ENCODE measurements at places on chromosomes 5 and 9.

DNA sequence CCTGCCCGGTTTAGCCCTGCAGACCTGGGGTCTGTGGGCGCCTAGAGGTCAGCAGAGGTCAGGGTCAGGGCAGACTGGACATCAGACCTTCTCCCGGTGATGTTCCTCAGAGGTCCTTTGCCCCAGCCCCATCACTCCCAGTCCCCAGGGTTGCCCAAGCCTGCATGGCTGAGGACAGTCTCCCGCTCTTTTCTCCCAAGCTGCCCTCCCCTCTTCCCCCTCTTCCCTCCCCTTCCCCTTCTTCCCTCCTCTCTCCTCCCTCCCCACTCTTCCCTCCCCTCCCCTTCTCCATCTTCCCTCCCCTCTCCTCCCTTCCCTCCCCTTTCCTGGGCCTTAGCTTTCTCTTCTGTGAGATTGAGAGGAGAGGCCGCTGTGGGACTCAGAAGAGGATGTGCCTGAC, 10.4 kb downstream of the LHX3 start:
- H3K4me3 ChIP-seq: no peak overlapping the region
- peaks cover 70% of the 10 kb centered on the region for H3K27me3 ChIP-seq

- no peaks in the 10 kb centered on the region for H3K27me3 ChIP-seq
- H3K36me3 ChIP-seq: no peaks in the 10 kb centered on the region
- no peak for DNase-seq
- no peak overlapping the region for H3K27ac ChIP-seq
- no peak overlapping the region for H3K4me3 ChIP-seq
Measured at GRCh38 chr5:123283031-123283430, 140.2 kb downstream of the CEP120 start.

GRCh38 chr5:1767524-1768282, 31.9 kb downstream of the MRPL36 start:
- H3K36me3 ChIP-seq: no peaks in the 10 kb centered on the region
- H3K27ac ChIP-seq: no peak overlapping the region
- H3K27me3 ChIP-seq: no peaks in the 10 kb centered on the region
- no peaks in the 10 kb centered on the region for H3K4me1 ChIP-seq
- H3K4me3 ChIP-seq: no peak overlapping the region
- no peak for DNase-seq

- H3K27ac ChIP-seq: no peak overlapping the region
- no peaks in the 10 kb centered on the region for H3K4me1 ChIP-seq
- H3K27me3 ChIP-seq: no peaks in the 10 kb centered on the region
- no peaks in the 10 kb centered on the region for H3K36me3 ChIP-seq
- DNase-seq: no peak
- no peak overlapping the region for H3K4me3 ChIP-seq
Measured at GRCh38 chr5:6823996-6824395, 110.8 kb downstream of the TENT4A start.

DNA sequence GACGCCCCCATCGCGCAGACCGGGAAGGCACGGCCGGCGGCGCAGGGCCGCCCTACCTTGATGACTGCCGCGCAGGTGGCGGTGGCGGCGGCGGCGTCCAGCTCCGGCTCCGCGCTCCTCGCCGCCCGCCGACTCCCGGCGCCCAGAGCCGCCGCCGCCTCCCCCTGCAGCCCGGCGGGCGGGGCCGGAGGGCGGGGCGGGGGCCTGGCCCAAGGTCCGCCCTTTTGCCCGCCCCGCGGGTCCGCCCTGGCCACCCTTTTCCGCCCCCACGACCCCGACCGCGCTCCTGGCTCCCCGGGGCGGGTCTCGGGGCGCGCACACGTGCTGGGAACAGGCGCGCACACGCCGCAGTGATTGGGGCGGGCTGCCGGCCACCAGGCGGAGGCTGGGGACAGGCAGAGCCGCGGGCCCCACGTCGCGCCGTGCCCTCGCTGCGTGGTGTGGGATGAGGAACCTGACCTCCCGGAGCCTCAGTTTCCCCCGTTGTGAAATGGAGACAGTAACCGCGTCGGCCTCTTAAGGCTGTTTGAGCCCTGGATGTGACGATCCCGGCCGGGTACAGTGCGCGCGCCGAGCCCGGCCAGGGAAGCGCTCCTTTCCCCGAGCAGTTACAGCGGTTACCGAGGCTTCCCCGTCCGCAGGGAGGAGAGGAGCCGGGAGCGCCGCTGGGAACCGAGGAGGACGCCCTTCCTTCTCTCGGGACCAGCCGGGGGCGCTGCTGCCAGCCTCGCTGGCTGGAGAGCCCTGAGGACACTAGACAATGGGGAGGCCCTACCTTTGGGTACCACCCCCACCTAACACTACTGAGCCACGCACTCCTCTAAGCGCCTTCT, at the start of gene CORO2A:
TSS of gene CORO2A (minus strand) at position 135 of the 833 bp plus-strand sequence. CDS start 34,977 bp downstream, outside the sequence.
- H3K36me3 ChIP-seq: no peaks in the 10 kb centered on the region
- DNase-seq: peak; percentile 56
- peak within 1 kb of the TSS; percentile 56 for H3K27ac ChIP-seq
- H3K27me3 ChIP-seq: no peaks in the 10 kb centered on the region
- peaks cover 27% of the 10 kb centered on the region for H3K4me1 ChIP-seq
- H3K4me3 ChIP-seq: peak within 1 kb of the TSS; percentile 87

DNA sequence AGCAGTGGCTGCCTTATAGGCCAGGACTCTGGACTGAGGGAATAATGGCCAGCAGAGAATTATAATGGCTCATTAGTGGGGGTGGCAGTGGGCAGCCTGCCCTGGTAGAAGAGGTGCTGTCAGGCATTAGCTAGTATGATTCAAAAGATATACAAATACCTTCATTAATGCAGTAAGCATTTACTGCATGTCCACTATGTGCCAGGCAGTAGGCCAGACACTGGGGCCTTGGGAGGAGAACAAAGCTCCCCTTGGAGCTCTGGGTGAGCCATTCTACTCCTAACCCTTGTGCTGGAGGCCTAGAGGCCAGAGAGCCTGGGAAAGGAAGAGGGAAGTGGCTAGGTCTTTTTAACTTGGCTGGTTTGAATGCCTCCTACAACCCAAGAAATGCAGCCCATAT, 2.0 kb upstream of the GARNL3 start:
- H3K27ac ChIP-seq: no peak overlapping the region
- no peak for DNase-seq
- H3K4me3 ChIP-seq: no peak overlapping the region
- no peaks in the 10 kb centered on the region for H3K4me1 ChIP-seq

DNA sequence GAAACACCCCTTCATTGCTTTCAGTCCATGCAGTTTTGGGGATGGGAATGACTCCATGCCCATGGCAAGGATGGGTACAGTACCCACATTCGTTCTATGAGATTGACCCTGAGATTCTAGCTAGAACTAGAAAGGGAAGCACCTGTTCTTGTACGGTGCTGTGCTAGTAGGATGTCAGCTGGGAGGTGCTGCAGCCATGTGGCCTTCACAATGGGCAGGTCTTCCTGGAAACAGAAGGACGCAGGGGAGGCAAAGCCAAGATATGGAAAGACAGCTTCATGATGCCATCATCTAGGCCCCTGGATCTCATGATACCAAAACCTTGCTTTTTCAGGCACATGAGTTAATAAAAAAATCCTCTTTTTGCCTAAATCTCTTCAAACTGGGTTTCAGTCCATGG, 10.5 kb upstream of the FGF1 start:
- no peaks in the 10 kb centered on the region for H3K4me1 ChIP-seq
- H3K36me3 ChIP-seq: no peaks in the 10 kb centered on the region
- H3K4me3 ChIP-seq: no peak overlapping the region
- DNase-seq: no peak
- H3K27me3 ChIP-seq: no peaks in the 10 kb centered on the region
- H3K27ac ChIP-seq: no peak overlapping the region
